NCI-H1092 (cell line): ENCODE measurements at places on chromosomes 13 and 19.

GRCh38 chr13:79282976-79283375, 123.1 kb downstream of the RBM26 start:
- no peak for DNase-seq

DNA sequence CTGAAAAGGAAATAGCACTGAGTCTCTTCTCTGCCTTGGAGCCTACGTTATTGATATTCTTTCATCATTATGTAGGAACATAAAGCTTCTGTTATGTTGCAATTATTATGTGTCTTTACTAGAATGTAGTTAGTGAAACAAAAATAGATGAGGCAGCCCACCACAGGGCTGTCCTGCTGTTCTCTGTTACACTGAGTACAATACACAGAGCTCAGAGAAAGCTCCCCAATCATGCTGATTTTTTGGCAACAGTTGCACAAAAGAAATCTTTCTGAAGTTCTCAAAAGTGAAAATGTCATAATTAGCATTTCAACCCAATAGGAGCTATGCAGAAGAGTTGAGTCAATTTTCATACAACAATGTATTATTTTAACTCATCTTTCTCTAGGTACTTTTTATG, 119.5 kb downstream of the EFNB2 start:
- DNase-seq = no peak

DNA sequence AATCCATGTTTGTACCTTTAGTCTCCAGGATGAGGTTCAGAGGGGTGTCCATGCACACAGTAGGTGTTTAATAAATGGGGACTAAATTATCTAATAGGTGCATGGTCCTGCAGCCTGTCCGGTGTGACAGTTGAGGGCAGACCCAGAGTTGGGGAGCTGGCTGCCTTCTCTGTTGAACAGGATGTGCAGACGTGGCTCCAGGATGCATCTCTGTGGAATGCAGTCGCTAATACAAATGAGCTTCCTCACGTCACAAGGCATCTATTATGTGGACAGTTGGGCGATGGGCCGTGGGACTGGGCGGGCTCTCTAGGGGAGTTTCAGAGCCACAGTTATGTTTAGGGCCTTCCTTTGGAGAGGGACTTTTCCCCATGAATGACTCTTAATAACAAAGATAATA, 71.0 kb downstream of the SIPA1L3 start:
- no peak for DNase-seq

- DNase-seq = no peak
Measured at GRCh38 chr19:40744554-40745401, 5.5 kb downstream of the ACTMAP start.

- no peak for DNase-seq
Measured at GRCh38 chr19:2675892-2676291, 26.6 kb downstream of the GNG7 start.

DNA sequence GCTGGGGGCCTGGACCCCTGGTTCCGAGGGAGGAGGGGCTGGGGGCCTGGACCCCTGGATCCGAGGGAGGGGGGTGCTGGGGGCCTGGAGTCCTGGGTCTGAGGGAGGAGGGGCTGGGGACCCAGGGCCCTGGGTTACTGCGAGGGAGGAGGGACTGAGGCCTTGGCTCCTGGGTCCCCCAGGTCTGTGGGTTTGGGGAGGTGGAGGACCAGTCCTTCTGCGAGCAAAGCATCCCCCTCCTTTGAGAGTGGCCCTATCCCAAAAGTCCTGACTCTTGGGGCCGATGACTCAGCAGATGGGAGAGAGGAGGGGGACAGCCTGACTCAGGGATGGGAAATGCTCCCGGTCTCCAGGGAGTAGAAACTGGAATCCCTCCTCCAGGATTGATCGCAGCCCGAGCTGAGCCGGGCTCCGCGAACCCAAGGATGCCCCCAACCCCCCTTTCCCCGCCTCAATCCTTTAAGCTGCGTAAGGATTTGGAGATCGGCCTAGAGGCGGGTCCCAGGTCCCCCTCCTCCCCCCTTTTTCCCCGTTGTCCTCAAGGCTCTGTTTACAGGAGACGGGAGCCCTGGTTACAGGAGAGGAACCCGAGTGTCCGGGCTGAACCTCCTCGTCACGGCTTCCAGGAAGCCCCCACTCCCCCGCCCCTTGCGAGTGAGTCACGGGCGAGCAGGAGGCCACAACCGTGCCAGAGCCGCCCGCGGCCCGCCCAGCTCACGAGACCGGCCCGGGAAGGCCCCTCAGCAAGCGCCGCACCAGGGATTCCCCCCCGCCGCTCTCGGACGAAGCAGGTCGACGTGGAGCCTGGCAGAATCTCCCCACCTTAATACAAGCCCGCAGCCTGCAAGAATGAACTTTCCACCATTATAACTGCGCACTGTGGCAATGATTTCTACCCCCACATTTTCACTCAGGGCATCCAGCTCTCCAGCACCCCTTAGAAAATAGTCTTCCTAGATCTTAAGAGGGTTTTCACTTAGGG, 3.0 kb upstream of the ZFP36 start:
- no peak for DNase-seq

DNA sequence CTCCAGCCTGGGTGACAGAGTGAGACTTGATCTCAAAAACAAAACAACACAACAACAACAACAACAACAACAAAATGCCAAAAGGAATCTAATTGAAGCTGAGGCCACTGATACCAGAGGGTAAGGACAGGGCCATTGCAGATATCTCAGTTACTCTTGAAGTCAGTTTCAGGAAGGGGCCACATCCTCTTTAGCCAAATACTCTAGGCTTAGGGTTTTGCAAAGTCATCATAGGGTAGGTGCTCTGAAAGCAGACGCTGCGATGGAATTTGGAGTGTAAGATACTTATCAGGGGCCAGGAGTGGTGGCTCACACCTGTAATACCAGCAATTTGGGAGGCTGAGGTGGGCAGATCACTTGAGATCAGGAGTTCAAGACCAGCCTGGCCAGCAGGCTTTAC, 46.6 kb upstream of the UBAC2 start:
- no peak for DNase-seq

DNA sequence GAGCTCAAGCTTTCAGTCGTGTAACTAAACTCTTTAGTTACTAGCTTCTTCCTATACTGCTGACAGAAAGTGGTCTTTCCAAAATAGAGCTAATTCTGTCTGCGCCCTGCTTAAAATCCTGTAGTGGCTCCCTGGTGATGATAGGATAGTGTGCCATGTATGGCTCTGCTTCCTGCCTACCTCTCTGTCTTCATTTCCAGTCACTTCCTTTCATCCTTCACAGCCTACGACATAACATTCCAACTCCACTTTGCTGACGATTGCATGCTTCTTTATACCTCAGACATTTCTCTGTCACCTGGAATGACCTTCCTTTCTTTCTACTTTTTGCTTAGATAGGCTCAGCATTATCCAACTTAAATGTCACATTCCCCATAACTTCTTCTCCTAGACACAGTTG, 190.8 kb downstream of the MAB21L1 start:
- no peak for DNase-seq

- peak; percentile 24 for DNase-seq
Measured at GRCh38 chr19:2426611-2427428, 566 bp downstream of the TIMM13 start.

- no peak for DNase-seq
Measured at GRCh38 chr19:11814700-11815035, 595 bp downstream of the ZNF440 start.

DNA sequence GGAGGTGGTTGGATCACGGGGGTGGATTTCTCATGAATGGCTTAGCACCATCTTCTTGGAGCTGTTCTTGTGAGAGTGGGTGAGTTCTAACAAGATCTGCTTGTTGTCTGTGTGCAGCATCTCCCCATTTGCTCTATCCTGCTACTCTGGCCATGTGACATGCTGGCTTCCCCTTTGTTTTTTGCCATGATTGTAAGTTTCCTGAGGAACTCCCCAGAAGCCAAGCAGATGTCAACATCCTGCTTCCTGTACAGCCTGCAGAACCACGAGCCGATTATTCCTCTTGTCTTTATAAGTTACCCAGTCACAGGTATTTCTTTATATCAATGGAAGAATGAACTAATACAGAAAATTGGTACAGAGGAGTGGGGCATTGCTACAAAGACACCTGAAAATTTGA, 2.3 kb upstream of the SIGLEC12 start:
- no peak for DNase-seq

- no peak for DNase-seq
Measured at GRCh38 chr13:30572859-30573275, 44.9 kb upstream of the USPL1 start.

GRCh38 chr13:29654384-29654783, 58.9 kb upstream of the SLC7A1 start:
- no peak for DNase-seq

GRCh38 chr13:19860884-19861655, 2.4 kb downstream of the ZMYM5 start:
- DNase-seq = no peak

GRCh38 chr13:113955235-113955634, 18.6 kb downstream of the C13orf46 start:
- DNase-seq = no peak

GRCh38 chr19:19420570-19421298, 15.3 kb downstream of the GATAD2A start:
- no peak for DNase-seq

GRCh38 chr13:52127378-52127777, 1.5 kb downstream of the NEK5 start:
- DNase-seq = no peak

GRCh38 chr13:58579468-58579867, 947.9 kb downstream of the PCDH17 start:
- DNase-seq = no peak

GRCh38 chr19:15442142-15442920, 7.4 kb downstream of the WIZ start:
- DNase-seq = no peak

DNA sequence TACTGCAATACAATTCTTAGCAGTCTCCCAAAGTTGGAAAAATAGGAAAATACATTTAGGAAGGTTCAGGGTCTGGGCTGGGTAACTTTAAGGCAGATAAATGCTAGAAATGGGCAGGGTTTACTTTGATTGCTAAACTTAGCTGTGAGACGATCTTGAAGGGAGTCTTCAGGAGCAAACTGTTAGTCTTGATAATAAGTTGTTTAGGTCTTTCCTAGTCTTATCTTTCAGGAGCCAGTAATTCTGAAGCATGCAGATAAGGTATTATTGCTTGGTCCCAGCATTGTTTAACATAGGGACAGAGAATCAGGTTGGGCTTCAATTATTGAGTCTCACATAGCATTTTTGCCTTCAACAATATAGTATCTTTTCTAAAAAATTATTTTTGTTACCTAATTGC, 262.4 kb upstream of the MIR17HG start:
- no peak for DNase-seq

DNA sequence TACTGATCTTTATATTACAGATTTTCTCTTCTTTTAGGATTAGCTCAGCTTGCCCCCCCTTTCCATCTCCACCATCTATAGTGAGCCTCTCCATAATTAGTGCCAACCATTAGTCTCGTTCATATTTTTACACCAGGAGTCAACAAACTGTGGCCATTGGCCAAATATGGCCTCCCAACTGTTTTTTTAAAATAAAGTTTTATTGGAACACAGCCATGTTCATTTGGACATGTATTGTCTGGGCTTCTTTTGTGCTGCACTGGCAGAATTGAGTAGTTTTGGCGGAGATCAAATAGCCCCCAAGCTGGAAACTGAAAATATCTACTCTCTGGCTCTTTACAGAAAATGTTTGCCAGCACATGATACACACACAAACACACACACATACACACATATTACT, 18.4 kb downstream of the ZNF175 start:
- DNase-seq = no peak

GRCh38 chr19:13020002-13020414, 24.7 kb downstream of the NFIX start:
- no peak for DNase-seq

DNA sequence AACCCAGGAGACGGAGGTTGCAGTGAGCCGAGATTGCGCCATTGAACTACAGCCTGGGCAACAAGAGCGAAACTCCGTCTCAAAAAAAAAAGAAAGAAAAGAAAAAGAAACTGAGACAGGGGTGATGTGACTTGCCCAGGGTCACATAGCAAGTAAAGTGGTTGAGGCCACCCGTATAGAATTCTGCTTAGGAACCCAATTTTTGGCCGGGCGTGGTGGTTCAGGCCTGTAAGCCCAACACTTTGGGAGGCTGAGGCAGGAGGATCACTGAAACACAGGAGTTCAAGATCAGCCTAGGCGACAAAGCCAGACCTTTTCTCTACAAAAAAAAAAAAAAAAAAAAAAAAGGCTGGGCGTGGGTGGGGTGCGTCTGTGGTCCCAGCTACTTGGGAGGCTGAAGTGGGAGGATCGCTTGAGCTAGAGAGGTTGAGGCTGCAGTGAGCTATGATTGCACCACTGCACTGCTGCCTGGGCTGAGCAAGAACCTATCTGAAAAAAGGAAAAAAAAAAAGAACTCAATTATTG, 1.3 kb downstream of the SNRPA start:
- no peak for DNase-seq

GRCh38 chr19:51719251-51719988, 4.4 kb downstream of the HAS1 start:
- DNase-seq = no peak

DNA sequence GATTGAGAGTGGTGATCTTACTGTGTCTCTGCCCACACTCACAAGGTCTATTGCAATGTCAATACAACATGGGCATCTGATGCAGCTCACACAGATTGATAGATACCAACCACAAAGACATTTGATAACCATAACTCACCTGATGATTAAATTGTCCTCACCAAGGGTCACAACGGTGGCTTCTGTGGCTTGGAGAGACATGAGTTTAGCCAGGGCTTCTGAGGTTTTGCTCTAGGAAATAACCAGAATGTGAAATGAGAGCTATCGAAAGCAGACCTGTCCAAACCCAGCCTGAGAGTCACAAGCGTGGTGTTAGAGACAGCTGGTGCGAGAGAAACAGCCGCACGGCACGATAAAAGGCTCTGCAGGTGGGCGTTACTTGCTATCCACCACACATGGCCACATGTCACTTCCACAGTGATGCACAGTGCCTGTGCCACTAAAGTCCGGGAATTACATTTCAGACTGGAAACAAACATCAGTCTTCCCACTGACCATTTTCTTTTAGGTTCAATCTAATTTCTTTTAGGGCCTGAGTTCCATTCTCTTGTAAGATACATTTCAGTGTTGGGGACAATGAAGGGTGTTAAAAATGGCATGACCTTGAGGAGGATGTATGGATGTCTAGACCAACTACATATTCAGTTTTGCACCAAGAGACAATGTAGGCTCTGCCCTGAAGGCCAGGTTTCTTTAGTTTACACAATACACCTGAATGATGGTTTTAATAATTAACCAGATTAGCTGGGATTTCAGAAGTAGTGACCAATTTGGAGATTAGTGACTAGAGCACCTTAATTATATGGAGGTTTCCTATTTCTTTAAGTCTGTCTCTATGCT, 53.7 kb downstream of the ATP7B start:
- no peak for DNase-seq

- DNase-seq = no peak
Measured at GRCh38 chr13:86841264-86841663, 829.9 kb upstream of the SLITRK5 start.

DNA sequence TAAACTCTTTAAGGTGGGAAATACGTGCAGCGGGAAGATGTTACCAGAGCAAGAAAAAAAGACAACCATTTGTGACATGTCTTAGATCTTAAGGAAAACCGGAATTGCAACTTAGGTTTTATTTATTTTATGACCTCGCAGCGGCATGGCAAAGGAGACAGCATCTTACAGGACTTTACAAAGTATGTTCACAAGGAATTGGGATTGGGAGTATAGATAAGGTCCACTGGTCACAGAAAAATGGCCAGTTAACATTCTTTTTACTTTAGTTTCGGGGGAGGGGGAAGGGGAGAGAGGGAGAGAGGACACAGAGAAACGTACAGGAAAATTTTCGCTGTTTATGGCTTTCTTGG, 104.5 kb upstream of the DIAPH3 start:
- no peak for DNase-seq
